Fibroblast of skin of right biceps (primary cell): ENCODE measurements at places on chromosomes 3 and 15.

DNA sequence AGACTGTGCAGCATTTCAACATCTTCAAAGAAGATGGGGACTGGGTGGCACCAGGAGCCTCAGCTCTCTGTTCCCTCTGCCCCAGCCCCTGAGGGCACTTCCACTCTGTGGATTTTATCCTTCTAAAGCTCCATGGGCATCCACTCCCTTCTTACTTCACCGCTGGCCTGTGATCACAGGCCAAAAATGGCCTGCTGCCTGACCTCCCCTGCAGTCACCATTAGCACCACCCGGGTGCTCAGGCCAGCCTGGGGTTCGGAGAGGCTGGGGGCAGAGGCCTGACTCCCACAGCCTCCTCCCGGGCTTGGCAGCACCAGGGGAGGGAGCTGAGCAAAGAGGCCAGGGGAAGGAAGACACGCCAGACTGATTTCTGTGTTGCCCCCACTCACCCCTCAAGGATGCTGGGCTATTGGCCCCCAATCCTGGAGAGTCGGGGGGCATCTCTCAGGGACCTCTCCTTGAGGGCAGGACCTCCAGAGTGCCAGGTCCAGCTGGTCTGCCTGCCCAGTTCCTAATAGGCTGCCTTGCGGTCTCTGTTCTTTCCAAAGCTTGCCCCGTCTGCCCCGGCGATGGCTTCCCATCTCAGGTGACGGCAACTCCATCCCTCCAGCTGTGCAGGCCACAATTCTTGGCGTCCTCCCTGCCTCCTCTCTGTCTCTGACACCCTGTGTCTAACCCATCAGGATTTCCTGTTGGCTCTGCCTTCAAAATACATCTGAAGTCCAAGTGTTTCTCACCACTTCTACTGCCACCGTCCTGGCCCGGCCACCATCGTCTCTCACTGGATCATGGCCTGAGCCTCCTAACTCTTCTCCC, 67.1 kb downstream of the EXOG start:
- DNase-seq = no peak

DNA sequence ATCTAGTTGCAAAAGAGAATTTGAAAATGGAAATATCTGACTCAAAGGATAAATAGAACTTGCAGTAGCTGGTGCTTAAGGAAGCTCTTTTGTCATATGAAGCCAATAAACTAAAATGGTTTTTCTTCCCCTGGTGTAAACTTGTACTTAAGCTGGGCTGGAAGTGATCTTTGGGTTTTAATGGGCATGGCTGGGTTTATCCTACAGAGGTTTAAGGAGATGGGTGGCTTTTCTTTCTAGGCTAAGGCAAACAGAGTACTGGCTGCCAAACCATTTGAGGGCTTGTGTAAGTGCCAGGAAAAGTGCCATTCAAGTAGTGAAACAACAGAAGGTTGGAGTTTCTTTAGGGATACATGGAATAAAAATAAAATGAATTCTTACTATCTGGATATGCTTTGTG, 12.1 kb upstream of the UTS2B start:
- DNase-seq = no peak

- DNase-seq = no peak
These were observed 310.0 kb downstream of the EDEM1 start for GRCh38 chr3:5497497-5497896.

DNA sequence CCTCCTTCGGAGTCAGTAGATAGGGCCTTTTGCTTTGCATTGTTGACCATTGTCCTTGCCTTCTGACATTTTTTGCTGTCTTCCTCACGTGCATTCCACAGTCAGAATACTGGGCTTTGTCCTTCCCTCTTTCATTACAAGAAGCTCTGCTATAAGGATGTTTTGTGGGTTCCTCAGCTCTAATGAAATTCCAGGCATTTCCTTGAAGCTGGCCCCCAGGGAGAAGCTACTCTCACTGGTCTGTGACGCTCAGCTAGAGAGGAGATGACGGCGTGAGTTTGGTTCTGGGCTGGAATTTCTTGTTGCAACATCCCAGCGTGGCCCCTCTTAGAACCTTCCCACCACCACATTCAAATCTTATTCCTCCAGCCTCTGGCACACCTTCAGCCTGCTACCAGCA, 210.2 kb downstream of the TJP1 start:
- peak; percentile 98 for DNase-seq

DNA sequence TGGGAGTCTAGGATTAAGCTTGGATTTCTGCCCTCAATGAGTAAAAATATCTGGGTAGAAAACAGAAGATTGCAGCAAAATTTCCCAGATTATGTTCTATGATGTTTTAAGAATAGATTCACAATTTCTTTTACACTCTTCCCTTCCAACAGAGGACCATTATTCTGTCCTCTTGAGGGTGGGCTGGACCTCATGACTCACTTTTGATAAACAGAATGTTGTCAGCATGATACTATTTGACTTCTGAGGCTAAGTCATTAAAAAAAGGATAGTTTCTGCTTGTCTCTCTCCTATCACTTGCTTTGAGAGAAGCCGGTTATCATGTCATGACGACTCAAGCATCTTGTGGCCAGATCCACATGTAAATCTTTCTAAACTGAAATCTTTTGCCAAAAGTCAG, 396.2 kb upstream of the CDIN1 start:
- peak; percentile 29 for DNase-seq

GRCh38 chr3:128970740-128971047, 23.2 kb downstream of the CFAP92 start:
- DNase-seq = no peak

- peak; percentile 91 for DNase-seq
These were observed 503.4 kb upstream of the NECTIN3 start for GRCh38 chr3:110568246-110568645.

GRCh38 chr15:74381481-74381880, 14.0 kb upstream of the CYP11A1 start:
- no peak for DNase-seq

GRCh38 chr3:142787719-142788118, 63.9 kb downstream of the TRPC1 start:
- DNase-seq = no peak

- DNase-seq = no peak
These were observed 38.6 kb downstream of the SGO1 start for GRCh38 chr3:20147361-20147760.

- no peak for DNase-seq
These were observed 244.2 kb downstream of the LSAMP start for GRCh38 chr3:116200956-116201690.

GRCh38 chr3:154184582-154184981, 63.4 kb downstream of the ARHGEF26 start:
- DNase-seq = no peak

DNA sequence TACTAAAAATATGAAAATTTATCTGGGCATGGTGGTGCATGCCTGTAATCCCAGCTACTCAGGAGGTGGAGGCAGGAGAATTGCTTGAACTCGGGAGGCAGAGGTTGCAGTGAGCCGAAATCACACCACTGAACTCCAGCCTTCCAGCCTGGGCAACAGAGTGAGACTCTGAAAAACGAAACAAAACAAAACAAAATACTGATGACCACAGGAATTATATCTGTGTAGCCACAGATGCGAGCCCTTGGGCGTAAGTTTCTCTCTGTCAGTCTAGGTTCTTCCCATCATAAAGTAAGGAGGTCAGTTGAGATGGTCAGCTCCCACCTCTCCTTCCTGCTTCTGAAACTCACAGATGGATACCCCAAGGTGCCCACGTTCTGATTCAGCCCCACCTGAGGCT, 37.7 kb upstream of the CFAP161 start:
- DNase-seq = no peak

- no peak for DNase-seq
These were observed 157.2 kb upstream of the IL12A start for GRCh38 chr3:159831466-159831865.

GRCh38 chr3:128610451-128611070, 40.1 kb downstream of the RPN1 start:
- no peak for DNase-seq

DNA sequence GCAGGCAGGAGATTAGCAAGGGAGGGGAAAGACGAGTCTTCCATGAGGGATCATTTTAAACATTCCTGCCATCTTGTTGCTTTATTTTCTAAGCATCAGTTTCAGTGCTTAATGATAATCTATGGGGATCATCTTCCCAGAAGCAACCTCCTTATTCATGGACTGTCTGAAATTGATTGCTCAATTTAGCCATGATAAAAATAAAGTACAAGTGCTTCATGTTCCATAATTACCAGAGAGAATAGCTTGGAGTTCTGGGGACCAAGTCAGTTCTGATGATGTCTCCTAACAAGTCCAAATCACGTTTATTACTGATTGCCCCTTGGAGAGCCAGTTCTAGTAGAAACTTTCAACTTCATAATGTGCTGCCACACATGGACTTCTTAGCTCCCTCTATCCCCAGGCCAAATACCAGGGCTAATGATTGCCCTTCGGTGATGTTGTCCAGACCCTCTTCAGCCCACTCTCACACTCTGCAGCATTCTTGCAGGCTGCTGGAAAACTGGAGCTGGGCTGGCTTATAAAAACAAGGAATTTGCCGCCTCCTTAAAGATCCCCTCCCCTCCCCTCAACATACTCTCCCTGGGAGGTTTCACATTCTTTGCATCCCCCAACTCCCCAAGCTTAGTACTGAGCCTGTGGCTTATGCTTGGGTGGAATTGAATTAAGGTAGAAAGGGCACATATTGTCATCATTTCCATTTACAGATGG, 222.1 kb upstream of the ADAMTS9 start:
- DNase-seq = peak; percentile 34

GRCh38 chr3:63207066-63207590, 71.0 kb upstream of the SYNPR start:
- DNase-seq = peak; percentile 10

DNA sequence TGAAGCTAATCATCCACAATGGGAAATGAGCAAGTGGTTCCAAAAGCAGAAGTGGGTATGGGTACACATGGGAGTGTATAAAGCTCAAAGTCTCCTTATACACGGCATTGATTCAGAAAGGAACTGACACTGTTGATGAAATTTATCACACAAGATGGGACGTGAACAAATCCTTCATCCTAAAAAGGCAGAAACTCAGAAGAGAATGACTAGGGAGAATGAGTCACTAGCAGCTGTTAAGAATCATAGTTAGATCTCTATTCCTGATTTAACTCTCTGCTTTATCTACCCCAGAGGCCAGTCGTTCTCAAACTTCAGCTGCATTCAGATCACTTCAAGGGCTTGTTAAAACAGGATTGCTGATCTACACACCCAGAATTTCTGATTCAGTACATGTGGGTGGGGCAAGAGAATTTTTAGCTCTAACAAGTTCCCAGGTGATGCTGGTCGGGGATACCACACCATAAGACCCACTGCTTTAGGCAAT, 97.7 kb upstream of the PHLDB2 start:
- peak; percentile 93 for DNase-seq

GRCh38 chr3:100009276-100010086, 104.8 kb downstream of the FILIP1L start:
- no peak for DNase-seq

- DNase-seq = peak; percentile 72
These were observed 2.0 kb upstream of the BHLHE40 start for GRCh38 chr3:4977001-4977852.

DNA sequence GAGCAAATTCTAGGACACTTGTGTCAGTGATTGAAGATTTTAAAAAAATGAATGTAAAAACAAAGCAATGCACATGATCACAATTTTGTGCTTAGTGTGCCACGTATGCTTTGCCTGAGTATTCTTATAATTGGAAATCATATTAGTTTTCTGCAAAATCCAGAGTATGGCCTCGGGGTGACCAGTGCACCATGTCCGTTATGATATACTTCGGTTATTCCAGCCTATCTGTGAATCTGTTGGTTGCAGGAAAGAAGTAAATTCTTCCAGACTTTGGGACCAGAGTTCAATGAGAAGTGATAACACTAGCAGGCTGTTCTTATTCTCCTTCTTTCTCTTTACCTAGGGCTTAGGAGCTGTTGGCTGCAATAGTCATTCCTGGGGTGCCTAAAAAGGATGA, 152.0 kb upstream of the TMC3 start:
- no peak for DNase-seq

- DNase-seq = no peak
These were observed 27.2 kb downstream of the IQSEC1 start for GRCh38 chr3:13045904-13046568.

GRCh38 chr3:48140936-48141603, 47.1 kb downstream of the CDC25A start:
- no peak for DNase-seq

DNA sequence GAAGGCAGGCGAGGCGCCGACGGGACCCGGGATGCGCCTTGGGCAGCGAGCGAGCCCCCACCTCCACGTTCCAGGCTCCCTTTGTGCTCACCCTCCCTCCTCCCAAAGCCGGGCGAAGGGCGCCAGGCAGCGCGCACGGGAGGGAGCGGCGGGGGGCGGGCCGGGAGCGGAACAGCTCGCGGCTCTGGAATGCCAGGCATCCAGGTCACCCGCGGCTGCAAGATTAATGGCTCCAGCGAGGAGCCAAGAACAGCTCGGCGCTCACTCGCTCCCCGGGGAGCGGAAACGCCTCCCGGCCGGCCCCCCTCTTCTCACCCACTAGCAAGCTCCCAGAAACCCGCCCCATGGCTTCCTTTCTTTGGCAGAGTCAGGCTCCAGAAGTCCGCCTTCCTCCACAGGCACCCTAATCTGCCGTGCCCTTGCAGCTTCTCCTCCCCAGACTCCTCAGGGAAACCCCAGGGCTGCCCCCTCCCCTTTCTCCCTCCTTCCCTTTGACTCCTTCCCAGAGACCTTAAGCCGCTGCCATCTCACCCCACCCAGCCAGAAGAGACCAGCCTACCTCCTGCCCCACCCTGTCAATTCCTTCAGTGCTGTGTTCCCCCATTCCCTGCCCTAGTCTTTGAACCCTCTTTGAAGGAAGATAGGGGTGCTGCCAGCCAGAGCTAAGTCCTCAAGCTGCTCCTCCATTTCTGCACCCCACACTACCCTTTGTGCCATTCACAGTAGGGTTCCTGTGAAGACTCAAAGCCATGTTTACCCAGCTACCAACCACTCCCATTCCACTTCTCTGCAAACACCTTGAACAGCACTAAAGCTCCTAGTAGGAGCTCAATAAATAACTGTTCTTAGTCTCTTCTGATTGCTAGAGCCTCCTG, 9.9 kb downstream of the AMOTL2 start:
- DNase-seq = peak; percentile 99

DNA sequence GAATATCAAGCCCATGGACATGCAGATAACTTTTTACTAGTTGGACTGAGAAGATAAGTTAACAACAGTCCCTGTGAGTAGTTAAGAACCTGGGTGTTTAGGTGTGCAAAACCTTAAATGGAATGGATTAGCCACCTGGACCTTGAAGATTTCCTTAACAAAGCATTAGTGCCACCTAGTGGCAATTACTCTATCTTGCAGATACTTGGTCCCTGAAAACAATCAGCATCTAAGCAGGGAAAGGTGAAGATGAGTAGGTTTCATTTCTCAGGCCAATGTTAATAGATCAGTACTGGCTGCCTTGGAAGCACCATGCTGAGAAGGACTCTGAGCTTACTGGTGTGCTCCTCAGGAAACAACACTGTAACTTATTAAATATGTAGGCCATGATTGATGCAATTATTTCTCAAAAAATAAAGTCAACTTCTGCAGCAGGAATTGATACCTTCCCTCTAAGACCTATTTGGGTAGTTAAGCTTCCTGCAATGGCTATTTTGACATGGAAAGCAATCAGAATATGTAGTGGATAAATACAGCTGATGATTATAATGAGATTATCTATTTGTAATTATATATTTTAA, 329.4 kb downstream of the TBC1D5 start:
- DNase-seq = peak; percentile 48
